ENCODE measurements at places on chromosomes 2 and 18.

GRCh38 chr2:239245872-239246721 lies 154.7 kb downstream of the HDAC4 start:
- DNase-seq: no peak

DNA sequence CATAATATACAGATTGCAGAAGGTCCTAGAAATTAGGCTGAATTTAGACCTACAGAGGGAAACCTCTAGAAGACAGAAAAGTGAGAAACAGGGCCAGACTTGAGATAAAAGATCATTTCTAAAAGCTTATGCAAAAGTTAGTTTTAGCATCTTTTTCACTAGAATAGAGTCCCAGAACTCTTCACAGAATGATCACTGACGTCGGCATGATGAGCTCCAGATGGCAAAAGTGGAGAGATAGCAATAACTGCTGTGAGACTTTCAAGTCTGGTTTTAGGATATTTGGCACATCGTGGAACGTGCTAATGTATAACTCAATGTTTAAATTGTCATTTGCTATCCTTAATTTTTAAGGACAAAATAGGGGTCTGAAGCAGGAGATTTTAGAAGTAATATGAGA lies 1050.7 kb upstream of the CELF4 start:
- DNase-seq: no peak

DNA sequence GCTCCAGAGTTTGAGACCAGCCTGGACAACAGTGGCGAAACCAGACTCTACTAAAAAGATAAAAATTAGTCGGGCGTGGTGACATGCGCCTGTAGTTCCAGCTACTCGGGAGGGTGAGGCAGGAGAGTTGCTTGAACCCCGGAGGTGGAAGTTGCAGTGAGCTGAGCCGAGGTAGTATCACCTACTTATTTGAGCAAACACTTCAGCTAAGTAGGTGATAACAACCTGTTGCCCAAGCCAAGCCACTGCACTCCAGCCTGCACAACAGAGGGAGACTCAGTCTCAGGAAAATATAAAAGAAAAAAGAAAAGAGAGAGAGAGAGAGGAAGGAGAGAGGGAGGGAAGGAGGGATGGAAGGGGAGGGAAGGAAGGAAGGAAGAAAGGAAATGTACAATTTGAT lies 21.3 kb downstream of the FER1L5 start:
- DNase-seq: no peak

GRCh38 chr2:216420367-216421101 lies 8.2 kb downstream of the SMARCAL1 start:
- no peak for DNase-seq

- DNase-seq: no peak
Observed at GRCh38 chr18:57113799-57114420, 33.0 kb upstream of the BOD1L2 start.

- DNase-seq: no peak
Observed at GRCh38 chr2:120473522-120474271, 127.8 kb downstream of the INHBB start.

DNA sequence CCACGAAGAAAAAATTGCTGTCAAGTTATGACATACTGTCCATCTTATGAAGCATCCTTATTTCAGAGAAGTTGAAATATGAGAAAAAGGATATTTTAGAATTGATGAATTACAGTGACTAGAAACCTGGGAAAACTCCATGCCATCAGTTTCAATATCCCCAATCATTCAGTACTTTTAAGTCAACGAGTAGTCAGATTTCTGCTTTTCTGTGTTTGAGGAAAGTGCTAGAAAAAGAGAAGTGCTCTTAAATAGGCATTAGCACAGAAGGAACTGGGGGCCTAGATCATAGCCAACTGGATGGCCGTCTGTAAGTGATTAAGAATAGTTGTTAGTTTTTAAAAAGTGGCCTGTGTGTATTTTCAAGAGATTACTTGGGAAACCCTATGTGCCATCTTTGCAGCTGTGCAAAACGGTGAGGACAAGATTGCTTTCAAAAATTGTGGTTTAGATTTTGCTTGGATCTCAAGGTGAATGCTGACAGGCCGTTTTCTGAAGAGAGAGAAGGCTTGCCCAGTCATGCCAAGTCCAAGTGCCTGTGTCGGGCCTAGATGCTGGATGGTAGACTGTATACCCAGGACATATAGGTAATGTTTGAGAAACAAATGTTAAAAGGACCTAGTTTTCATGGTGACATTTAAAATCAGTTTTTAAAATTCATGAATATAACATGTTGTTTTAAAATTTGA lies 5.1 kb downstream of the NEDD4L start:
- DNase-seq: no peak

- no peak for DNase-seq
Observed at GRCh38 chr2:137659616-137660015, 304.7 kb upstream of the HNMT start.

- DNase-seq: no peak
Observed at GRCh38 chr2:30978044-30978443, 160.2 kb downstream of the GALNT14 start.

DNA sequence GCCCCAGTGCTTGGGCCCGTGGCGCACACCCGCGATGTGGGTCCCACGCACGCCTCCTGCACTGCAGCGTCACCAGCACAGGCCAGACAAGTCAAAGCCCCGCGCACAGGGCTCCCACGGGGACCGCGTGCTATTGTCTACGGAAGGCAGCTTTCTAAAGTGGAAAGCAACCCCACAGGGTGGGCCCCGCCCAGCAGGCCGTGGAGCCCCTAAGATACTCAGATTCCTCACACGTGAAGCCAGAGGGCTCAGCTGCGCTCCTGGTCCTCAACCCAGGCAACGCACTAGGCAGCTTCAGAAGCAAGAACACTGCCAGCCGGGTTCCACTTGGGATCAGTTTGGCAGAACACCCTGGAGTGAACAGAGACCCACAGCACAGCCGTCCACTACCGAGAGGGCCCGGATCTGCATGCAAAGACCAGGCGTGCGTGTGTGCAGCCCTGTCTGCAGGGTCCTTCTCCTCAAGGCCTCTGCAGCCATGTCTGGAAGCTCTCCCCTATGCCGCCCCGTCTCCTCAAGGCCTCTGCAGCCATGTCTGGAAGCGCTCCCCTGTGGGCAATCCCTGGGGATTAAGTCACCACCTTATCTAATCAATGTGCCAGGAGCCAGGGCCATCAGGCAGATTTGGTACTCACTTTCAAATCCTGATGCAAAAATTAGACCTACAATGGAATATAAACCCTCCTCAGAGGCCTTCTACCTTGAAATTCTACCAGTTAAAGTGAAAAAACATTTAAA lies 231.3 kb downstream of the HDAC4 start:
- no peak for DNase-seq

DNA sequence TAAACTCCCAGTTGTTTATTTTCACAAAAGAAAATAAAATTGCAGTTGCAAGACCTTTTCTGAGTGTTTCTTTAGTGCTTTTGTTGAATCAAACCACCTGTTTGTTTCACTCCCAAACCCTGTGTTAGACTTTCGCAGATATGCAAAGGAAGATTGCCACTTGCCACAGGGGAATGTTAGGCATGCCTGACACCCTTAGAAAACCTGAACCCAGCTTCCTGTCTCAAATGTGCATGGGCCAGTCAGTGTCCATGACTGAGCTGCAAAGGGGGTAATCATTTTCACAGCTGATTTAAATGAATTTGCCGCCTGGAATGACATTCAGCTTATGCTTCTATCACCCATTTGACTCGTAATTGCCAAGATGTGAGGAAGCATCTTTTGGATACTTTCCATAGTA lies 17.5 kb downstream of the TGOLN2 start:
- no peak for DNase-seq

GRCh38 chr2:444937-445884 lies 157.3 kb upstream of the ALKAL2 start:
- DNase-seq: no peak

DNA sequence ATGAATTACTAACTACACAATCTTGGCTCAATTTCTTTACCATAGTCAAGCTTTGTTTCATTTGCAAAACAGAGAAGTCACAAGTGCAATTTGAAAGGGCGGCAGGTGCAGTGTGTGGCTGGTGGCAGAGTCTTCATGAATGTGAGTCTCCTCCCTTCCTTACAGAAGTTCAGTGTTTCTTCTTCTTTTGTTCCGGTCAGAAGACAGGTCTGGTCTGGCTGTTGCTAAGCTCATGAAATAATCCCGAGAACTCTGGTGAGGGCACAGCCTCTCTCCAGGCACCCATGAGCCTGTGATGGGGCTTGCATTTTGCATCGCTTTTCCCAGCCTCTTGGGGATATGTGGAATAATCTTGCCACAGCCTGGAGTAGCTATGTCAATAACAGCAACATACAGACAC lies 824.8 kb upstream of the SALL3 start:
- no peak for DNase-seq

DNA sequence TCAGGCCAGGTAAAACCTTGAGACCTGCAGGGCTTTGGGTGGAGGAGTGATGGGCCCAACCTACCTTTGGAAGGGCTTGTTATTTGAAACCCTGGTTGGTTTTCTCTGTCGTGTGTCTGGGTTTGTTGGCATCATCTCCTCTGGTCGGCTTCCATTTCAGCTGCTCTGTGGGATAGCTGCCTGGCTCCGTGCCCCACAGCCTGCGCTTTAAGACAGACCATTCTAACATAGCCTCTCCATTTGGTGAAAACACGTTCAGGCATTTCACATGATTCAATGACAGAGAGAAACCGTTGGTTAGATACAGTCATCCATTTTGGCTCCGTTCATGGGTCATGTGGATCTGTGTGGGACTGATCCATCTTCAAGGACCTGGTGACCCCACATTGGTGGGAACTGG lies 37.0 kb upstream of the LYPD6B start:
- DNase-seq: no peak

GRCh38 chr2:74658516-74658915 lies 4.5 kb downstream of the SEMA4F start:
- peak; percentile 32 for DNase-seq

- DNase-seq: no peak
Observed at GRCh38 chr2:134361648-134362047, 107.8 kb downstream of the MGAT5 start.

GRCh38 chr2:98870516-98871158 lies 65.4 kb downstream of the CRACDL start:
- DNase-seq: no peak

DNA sequence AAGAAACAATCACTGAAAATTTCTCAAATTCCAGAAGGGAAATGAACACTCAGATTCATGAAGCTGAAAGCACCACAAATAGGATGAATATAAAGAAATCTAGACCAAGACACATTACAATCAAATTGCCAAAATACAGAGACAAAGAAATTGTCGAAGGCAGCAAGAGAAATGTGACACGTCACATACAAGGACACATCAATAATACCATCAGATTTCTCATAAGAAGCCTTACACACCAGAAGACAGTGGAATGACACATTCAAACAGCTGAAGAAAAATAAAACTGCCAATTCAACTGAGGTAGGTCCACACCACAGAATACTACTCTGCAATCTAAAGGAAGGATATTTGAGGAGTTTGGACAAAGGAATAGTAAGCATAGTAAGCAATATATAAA lies 27.4 kb downstream of the SRD5A2 start:
- no peak for DNase-seq

- peak; percentile 39 for DNase-seq
Observed at GRCh38 chr2:157194097-157194688, 63.3 kb upstream of the GALNT5 start.

DNA sequence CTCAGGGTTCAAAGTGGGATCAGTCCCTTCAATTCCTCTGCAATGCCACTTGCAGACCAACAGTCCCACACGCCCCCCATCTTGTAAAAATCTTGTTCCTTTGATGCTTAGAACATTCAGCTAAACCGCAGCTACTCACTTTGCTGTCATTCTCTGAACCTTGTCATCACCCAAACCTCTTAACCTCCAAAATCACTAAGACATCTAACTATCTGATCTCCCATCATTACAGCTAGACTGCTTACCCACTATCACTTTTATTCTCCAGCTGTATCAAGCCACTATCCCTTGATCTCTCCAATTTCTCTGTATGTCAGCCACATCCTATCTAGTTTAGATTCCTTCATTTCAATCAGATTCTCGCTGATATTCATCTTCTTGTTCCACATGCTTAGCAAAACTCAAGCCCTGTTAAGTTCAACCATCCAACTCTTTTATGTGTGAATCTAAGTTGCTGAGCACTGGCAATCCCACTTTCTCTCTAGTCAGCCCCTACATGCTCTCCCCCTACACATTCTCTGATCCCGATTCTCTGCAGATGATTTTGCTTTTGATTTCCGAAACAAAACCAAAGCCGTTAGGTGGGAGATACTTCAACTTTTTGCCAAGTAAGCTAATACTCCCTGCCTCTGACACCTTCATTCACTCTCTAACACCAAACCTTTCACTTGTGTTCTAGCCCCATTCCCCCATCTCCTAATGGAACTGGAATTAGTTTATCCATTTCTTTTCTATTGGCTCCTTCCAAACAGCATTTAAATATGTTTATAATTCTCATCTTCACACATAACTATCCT lies 4.6 kb downstream of the GTF3C2 start:
- no peak for DNase-seq

DNA sequence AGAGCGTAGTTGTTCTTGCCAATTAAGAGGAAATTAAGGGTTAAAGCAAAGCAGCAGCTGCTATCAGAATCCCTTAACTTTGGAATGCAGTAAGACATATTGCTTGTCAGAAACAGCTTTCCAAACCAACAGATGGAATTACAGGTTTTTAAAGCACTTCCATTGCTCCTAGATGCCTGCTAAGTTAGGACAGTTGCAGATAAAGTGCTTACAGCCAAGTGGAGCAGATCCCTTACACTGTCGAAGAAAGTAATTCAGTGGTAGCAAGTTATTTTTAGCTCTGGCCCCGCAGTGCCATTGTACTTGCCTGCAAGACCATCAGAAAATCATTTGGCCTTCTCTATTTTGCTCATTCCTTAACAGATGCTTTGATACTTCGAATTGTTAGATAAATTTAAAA lies 5.4 kb downstream of the PDK1 start:
- DNase-seq: no peak
